ENCODE measurements at places on chromosomes 2 and 18. TPM values are rescaled to one million over a fixed set of nuclear protein-coding genes. Genes with fewer than 3 reads are reported as not detected.

DNA sequence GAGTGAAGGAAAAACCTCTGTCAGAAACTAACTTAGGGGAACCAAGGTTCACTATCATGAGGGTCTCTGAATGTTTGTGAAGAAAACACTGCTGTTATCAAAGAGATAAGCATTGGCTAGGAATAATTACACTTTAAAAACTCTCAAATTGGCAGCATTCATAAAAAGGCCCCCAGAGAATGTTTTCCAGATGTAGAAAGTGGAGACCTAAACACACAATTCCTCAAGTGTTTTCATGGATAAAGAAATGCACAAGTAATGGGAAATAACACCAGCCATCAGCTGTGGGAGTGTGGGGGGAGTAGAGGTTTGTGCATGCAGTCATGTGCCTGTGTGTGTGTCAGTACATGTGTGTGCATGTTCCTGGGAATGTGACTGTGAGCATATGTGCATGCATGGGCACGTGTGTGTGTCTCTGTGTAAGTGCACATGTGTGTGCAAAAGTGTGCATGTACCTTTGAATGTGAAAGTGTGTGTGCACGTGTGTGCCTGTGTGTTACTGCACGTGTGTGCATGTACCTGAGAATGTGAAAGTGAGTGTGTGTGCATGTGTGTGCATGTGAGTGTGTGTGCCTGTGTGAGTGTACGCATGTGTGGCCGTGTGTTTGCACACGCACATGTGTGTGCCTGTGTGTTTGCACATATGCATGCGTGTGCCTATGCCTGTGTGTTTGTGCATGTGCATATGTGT, 854.3 kb upstream of the SALL3 start:
- H3K4me3 ChIP-seq = no peak overlapping the region
- no peak for DNase-seq
- no peak overlapping the region for H3K27ac ChIP-seq
- no peaks in the 10 kb centered on the region for H3K36me3 ChIP-seq
- H3K27me3 ChIP-seq = peaks cover 1% of the 10 kb centered on the region
- H3K4me1 ChIP-seq = no peaks in the 10 kb centered on the region

DNA sequence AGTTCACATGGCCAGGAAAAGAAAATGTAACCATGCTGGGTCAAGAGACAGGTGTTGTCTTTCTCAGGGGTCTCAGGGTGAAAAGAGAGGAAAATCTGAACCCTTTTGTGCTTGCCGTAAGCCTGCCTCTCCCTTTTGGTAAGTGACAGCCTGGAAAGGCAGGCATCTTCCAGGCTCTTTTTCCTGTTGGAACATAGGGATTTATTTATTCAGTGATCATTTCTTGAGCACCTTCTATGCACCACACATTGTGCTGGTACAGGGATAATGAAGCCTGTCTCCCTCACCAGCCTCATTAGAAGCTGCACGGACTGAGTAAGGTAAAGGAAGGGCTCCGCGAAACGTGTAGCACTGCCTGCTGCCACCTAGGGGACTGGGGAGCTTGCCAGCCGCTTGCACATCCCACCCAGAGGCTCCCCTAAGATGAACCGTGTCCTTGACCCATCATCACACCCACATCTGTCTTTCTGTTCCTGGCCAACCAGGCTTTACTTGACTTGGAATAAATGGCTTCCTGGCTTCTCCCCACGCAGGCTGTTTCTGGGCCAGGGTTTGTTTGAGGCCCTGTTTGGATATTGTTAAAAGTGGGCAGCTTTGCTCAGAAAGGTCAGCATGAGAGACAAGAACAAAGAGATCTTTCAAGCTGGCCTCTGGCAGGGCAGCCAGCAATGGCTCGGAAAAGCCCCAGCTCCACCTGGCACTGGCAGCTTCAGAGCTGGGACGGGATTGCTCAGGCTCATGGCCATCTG, 73.3 kb upstream of the MCFD2 start:
- H3K27ac ChIP-seq = peak overlapping the region; percentile 55
- DNase-seq = peak; percentile 65
- H3K4me3 ChIP-seq = no peak overlapping the region
- H3K27me3 ChIP-seq = no peaks in the 10 kb centered on the region

GRCh38 chr18:73684647-73685046, 463.0 kb downstream of the FBXO15 start:
- no peak for DNase-seq
- no peaks in the 10 kb centered on the region for H3K4me1 ChIP-seq
- no peak overlapping the region for H3K4me3 ChIP-seq

SLC40A1 gene
- polyA plus RNA-seq = 19.4 TPM

DNA sequence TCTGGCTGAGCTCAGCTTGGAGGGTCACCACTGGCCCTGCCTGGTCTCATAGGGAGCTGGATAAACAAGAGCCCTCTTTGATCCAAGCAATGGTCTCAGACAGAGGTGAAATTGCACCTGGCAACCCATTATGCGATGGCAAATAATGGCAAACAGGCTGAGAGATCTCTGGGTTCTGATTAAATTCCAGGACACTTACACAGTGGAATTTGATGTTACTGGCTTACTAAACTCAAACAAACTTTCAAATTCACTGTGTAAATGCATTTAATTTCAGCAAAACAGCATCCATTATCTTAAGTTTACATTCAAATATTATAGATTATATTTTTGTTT, 19.5 kb upstream of the STAT4 start:
- peaks cover 18% of the 10 kb centered on the region for H3K4me1 ChIP-seq
- no peak for DNase-seq
- H3K27ac ChIP-seq = no peak overlapping the region
- no peaks in the 10 kb centered on the region for H3K27me3 ChIP-seq
- H3K4me3 ChIP-seq = no peak overlapping the region

CFC1 gene
- not detected for polyA plus RNA-seq

- no peak overlapping the region for H3K27ac ChIP-seq
- H3K4me1 ChIP-seq = no peaks in the 10 kb centered on the region
- no peaks in the 10 kb centered on the region for H3K27me3 ChIP-seq
- no peak overlapping the region for H3K4me3 ChIP-seq
- H3K36me3 ChIP-seq = peaks cover 20% of the 10 kb centered on the region
Measured at GRCh38 chr2:15226661-15227060, 334.5 kb downstream of the NBAS start.

- no peaks in the 10 kb centered on the region for H3K36me3 ChIP-seq
- H3K4me3 ChIP-seq = no peak overlapping the region
- peak overlapping the region; percentile 66 for H3K27ac ChIP-seq
- DNase-seq = peak; percentile 86
- no peaks in the 10 kb centered on the region for H3K27me3 ChIP-seq
- H3K4me1 ChIP-seq = peaks cover 23% of the 10 kb centered on the region
Measured at GRCh38 chr18:48997985-48998831, 47.4 kb upstream of the SMAD7 start.
